Psoas muscle (tissue), 8 donors: ENCODE measurements at places on chromosomes 3 and 15. TPM values are rescaled to one million over a fixed set of nuclear protein-coding genes. Genes with fewer than 3 reads are reported as not detected.
A peak's percentile ranks its signal among the peaks of the same experiment; 100 is the strongest.

Gene HEMK1
- 6.7 TPM for total RNA-seq

Gene SAMD7
- total RNA-seq = not detected

Gene CACNA2D3
- total RNA-seq = 6.1 TPM

Gene SCN11A
- 0.05 TPM for total RNA-seq

Gene SMARCC1
- total RNA-seq = 39.4 TPM

Gene MUSTN1
- 1,130 TPM for total RNA-seq

Gene TGM4
- total RNA-seq = not detected

Gene CYP1A2
- total RNA-seq = not detected

Gene NDN
- 26.3 TPM for total RNA-seq

- peak; percentile 23 for DNase-seq
These were observed 20.3 kb downstream of the RGMA start for GRCh38 chr15:93068581-93069199.

GRCh38 chr3:42114130-42114725 is 23.1 kb downstream of the TRAK1 start:
- DNase-seq = no peak

DNA sequence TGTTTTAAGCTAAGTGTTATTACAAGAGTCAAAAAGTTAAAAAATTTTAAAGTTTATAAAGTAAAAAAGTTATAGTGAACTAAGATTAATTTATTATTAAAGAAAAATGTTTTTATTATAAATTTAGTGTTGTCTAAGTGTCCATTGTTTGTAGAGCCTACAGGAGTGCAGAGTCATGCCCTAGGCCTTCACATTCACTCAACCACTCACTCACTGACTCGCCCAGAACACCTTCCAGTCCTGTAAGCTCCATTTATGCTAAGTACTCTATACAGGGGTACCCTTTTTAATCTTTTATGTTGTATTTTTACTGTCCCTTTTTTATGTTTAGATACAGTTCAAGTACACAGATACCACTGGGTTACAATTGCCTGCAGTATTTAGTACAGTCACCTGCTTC is 37.2 kb downstream of the EEFSEC start:
- no peak for DNase-seq

DNA sequence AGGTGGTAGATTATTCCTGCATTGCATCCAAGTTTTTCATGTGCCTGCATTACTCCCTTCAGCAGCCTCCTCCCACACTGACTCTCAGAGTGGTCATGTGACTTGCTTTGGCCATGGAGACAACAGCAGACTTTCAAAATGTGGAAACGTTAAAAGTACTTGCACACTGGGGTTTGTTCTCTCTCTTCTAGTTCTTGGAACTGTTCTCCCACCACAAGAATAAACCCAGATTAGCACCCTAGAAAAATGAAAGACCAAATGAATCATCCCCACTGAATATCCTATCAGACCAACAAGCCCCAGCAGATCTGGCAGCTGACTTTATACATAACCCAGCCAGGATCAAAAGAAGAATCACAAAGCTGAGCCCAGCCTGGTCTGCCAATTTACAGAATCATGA is 398.5 kb downstream of the VPS13C start:
- no peak for DNase-seq

- no peak for DNase-seq
These were observed 475 bp downstream of the FAM107A start for GRCh38 chr3:58576716-58577115.

- DNase-seq = no peak
These were observed 105.7 kb downstream of the TPRA1 start for GRCh38 chr3:127484601-127485388.

DNA sequence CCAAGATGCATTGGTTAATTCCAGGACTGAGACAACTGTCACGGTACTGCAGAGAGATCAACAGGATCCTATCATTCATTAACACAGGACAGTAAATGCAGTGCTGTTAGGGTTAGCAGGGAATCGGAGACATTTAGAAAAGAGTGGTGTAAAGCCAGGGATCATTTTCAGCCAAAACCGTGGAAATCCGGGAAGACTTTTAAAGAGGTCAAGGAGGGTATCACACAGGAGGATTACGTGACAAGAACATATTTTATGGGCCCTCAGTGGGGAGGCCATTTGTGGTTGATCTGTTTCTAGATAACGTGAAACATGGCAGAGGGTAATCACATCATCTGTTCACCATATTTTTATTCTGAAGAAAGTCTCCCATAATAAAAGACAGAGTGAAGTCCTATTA is 216.1 kb downstream of the PTPRG start:
- DNase-seq = no peak

DNA sequence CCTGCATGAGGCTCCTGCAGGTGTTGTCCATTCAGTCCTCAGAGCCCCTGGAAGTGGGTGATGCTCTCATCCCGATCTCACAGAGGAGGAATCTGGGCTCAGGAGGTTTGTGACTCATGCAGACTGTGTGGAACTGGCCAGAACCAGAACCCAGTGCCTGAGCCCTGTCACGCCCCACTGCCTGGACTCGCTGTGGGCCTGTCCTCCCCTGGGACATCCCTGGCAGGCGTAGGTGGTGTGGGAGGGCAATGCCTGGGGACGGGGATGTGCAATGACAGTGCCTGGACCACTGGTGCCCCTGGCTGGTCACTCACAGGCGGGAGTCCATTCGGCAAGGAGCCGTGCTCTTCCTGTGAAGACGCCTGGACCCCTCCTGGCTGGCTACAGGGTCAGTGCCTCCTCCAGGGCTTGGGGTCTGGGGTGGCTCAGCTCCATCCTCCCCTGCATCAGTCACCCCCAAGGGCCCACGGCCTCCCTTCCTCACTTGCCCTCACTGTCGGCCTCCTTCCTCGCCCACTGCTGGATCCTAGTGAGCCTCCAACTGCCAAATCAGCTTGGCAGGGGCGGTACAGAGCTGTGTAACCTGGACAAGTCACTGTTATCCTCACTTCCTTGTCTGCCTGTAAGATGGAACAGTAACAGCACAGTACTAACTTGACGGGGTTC is 14.9 kb downstream of the PSTPIP1 start:
- peak; percentile 8 for DNase-seq

GRCh38 chr3:177340243-177340830 is 143.1 kb upstream of the TBL1XR1 start:
- DNase-seq = no peak

- no peak for DNase-seq
These were observed 759 bp downstream of the CD96 start for GRCh38 chr3:111542611-111543300.

GRCh38 chr3:171559586-171559985 is 99.4 kb upstream of the TNIK start:
- no peak for DNase-seq

GRCh38 chr3:38757721-38758120 is 58.3 kb downstream of the SCN10A start:
- no peak for DNase-seq

DNA sequence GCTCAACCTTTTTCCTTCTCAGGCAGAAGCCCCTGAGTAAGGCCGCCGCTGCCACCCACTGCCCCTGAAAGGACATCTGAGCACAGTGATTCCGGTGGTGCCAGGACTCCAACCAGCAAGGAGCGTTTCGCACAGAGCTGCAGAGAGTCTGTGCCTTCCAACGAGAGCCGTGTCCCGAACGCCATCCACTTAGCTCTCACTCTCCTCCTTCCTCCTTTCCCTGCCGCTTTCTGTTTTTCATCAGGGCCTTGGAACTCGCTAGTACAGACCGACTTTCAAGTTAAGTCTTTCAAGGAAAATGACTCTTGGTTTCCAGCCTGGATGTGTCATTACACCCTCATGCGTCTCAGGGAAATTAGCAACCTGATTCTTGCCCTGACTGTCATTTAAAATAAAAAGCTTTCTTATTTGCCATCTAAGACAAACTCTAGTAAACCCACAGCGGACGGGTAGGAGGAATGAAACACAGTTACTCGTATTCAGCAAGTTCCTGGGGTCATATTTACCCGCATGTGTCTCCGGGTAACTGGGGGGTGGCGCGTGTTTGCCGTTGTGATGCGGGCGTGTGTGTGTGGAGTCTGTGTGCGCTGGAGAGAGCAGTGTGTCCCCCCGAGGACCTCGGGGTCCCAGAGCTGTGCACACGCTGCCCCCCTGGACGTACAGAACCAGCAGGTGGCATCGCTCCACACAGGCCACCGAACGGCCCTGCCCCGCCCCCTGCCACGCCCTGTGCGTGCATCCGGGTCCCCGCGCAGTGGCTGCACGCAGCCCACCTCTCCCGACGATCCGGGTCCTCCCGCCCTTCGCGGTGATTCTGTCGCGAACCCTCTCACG is 30.4 kb upstream of the ALDH1A3 start:
- peak; percentile 56 for DNase-seq

GRCh38 chr15:79017953-79018352 is 72.6 kb downstream of the RASGRF1 start:
- DNase-seq = no peak

- DNase-seq = no peak
These were observed 96.7 kb upstream of the KCNMB2 start for GRCh38 chr3:178439504-178439903.

DNA sequence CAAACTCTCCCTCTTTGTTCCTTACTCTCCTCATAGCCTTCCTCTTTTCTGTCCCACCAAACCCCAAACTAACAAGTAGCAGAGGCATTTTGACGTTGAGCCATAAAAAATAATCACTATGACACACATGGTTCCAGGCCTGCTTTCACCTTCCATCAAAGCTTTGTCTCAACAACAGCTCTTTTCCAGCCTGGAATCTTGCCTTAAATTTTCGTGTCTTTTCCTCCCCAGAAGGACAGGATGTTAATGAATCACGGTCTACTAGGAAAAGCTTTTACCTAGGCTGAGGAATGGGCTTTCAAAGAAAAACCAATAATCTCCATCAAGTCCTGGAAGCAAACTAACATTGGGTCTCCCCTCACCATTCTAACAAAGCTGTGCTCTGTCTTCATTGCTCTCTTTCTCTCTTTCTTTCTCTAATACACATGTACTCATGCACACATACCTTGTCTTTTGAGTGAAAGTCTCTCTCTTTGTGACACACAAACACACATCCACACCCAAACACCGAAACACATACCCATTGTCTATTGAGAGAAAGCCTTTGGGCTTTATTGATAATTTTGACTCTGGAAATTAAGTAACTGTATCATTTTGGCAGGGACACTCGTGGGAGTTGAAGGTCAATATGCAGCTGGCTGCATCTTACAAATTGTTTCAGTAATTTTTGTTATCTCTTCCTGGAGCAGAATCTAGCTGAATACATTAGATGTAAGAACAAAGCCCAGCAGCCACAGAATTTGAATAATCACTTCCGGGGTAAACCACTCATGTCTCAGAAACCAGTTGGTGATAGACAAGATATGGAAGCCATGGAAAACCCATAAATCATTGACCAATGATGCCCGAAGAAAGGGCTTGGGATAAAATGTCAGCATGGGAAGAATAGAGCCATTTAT is 107.4 kb upstream of the SLC4A7 start:
- DNase-seq = no peak

GRCh38 chr3:6147883-6148282 is 713.0 kb upstream of the GRM7 start:
- DNase-seq = no peak

DNA sequence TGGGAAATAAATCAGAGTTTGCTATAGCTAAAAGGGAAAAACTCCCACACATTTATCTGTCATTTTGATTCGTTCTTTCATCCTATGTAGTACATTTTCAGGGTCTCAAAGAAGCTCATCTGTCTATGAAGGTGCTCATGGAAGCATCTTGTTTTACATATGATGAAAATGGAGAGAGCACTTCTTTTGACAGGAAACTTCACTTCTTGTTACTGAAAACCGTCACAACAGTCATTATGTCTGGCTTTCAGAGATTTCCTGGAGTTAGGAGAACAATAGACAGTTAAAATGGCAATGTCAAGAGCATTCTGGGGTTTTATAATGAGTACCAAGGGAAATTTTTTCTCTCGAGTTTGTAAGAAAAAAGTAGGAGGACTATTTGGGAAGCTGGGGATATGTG is 83.3 kb downstream of the TMEM108 start:
- no peak for DNase-seq

- DNase-seq = no peak
These were observed 46.3 kb downstream of the GABRG3 start for GRCh38 chr15:27017168-27017809.

DNA sequence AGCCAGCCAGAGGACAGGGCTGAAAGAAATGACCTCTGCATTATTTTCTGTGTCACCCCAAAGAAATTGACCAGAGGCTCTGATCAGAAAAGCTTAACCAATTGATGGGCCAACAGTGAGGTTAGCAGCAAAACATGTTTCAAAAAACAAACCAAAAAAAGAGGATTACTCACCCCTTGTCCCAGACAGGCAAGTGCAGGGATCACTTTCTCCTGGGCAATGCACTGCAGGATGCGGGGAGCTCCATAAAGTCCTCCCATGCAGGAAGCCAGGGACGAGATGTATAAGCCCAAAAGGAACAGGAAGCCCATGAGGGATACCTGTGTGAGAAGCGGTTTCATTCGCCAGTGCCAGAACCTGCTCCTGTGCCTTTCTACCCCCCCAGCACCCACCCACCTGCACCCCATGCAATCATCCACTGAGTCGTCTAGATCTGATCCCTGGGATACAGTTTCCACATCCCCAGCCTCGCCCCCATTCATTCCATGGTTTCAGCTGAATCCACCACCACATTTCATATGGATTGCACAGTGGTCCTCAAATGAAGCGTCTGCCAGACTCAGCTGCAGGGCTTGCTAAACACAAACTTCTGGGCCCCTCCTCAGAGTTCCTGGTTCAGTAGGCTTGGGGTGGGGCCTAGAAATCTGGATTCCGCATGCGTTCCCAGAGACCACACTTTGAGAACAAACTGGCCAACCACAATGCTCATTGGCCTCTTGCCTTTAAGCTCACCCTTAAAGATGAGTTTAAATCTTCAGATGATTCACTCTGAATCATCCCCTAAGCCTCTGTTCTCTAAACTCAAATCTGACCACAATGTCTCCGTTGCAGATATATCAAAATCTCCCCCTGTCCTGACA is 54.4 kb upstream of the HEG1 start:
- no peak for DNase-seq

GRCh38 chr15:95470997-95471689 is 859.4 kb upstream of the NR2F2 start:
- DNase-seq = no peak

DNA sequence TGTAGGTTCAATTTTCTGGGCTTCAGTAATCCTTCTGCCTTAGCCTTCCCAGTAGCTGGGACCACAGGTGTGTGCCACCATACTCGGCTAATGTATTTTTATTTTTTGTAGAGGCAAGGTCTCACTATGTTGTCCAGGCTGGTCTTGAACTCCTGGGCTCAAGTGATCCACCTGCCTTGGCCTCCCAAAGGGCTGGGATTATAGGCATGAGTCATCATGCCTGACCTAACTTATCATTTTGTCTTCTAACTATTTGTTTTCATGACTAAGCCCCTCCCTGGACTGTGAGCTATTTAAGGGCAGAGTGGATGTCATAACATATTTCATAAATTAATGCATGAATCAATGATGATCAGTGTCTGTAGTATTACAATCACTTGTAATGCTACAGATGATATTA is 56.1 kb upstream of the PIAS1 start:
- DNase-seq = no peak

GRCh38 chr3:158792709-158793108 is 9.1 kb upstream of the MFSD1 start:
- DNase-seq = no peak
